ENCODE measurements at places on chromosomes 11 and 22.

- DNase-seq = no peak
Measured at GRCh38 chr11:61555978-61556377, 24.9 kb downstream of the SYT7 start.

DNA sequence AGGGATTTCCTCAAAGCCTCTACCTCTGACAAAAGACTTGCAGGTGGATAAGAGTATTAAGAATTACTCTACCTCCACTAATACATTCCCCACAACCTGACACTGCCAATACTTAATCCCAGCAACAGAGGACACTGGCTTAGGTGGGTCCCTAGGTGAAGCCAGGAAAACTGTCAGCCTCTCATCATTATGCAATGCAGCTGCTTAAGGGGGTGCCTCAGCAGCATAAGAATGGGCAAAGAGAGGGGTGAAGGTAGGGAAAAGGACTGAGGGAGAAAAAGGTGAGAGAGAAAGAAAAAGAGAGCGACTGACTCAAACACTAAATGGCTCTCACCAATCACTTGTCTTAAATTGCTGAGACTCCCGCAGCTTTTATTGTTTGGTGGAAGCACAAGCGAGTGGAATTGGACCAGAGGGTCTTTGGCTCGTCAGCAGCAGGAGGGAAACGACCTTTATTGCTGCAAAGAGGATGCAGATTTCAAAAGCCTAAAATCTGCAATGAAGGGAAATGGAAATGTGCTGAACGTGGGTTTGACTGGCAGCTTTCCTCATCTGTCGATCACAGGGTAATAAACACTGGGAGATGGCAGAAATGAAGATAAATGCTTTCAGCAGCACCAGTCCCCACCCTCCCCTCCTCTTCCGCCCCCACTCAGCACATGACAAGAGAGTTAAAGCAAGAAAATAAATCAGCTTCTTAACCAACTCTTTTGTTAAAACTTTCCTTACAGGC, 64.9 kb upstream of the CHRM4 start:
- no peak for DNase-seq

GRCh38 chr11:14546672-14547071, 26.5 kb upstream of the PSMA1 start:
- DNase-seq = no peak

GRCh38 chr22:40818747-40819598, at the start of gene SLC25A17:
SLC25A17 (minus strand) TSS chr22:40819346; CDS start chr22:40819248, 98 bp downstream.
- DNase-seq = peak; percentile 85

DNA sequence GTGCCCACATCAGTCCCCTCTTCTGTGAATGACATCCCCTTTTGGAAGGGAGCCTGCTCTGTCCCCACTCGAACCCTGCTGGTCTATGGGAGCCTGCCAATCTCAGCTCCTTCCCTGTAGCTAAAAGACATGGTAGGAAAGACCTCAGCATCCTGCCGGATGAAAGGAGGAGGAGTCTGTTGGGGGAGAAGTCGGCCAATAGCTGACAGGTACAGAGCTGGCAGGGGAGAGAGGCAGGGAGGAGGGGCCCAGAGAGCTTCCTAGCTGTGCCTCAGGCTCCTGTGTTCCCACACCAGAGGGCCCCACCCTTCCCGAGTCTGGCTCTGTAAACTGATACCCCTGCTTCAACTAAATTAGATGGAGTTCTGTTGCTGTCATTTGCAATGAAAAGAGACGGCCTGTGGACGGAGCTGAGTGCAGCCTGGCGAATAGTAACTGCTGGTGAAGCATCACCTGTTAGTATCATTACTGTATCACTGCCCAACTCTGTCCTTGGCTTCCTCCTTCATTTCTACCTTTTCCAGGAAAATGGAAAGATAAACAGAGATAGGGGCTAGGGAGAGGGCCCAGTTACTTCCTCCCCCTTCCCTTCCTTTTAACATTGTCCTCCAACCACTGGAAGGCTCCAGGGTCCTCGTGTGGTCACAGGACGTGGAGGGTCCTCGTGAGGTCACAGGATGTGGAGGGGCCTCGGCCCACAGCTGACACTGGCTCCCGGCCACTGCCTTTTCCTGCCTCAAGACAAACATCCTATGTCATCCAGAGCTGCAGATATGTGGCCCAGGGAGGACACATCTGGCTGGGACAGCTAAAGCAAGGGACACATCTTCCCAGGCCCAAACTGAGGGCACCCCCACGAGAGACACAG, 15.1 kb downstream of the FXYD6 start:
- DNase-seq = no peak

DNA sequence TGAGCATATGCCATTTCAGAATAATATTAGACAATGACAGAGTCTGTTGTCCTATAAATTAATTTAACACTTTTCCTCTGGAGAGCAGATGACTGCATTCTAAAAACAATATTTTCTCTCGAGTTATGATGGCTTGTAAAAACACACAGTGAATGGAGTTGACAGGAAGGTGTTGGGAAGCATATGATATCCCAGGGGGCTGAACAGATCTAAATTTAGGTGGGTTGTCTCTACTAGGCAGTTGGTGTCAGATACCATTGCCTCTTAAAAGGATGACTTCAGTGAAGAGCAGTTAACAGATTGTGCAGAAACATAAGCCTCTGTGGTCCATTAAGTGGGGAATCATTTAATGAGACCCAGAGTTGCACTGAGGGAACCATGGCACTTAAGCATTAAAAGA, 30.7 kb downstream of the SVIP start:
- DNase-seq = no peak

- no peak for DNase-seq
Measured at GRCh38 chr11:2796091-2796490, 89.5 kb downstream of the CDKN1C start.

GRCh38 chr11:91871791-91872190, 352.8 kb upstream of the FAT3 start:
- DNase-seq = no peak

DNA sequence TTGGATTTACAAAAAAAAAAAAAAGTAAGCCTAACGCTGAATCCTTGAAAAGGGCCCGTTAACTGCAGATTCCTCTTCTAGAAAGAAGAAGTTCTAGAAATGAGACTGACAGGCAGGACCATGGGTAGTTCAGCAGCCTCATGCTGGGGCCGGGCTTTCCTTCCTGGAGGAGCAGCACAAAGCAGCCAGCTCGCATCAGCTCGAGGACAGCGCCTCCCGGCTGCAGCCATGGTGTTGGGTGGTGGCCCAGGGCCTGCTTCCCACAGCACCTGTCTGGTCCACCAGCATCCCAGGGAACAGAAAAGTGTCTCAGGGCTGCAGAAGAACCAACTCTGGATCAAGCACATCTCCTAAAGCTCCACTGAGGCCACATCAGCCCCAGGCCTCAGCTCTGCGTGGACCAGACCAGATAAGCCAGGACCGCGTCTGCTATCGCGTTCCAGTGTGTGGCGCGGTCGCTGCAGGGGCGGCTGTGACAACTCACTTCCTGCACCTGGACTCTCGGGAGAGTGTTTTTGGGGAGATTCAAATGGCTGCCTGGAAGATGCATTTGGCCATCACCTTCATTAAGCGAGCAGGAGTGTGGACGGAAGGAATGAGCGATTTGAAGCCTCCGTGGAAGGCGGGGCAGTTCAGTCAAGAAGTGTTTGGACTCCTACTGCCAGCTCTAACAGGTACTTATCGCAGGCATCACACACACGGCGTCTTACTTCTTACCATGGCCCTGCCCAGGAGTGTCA, 53.5 kb downstream of the MYH9 start:
- DNase-seq = no peak

- DNase-seq = no peak
Measured at GRCh38 chr11:45106440-45106839, 40.0 kb upstream of the PRDM11 start.

- DNase-seq = no peak
Measured at GRCh38 chr11:116472651-116473050, 300.1 kb downstream of the BUD13 start.

- no peak for DNase-seq
Measured at GRCh38 chr11:130876931-130877915, 39.1 kb downstream of the SNX19 start.

- DNase-seq = no peak
Measured at GRCh38 chr22:50675553-50676179, 3.0 kb downstream of the SHANK3 start.

GRCh38 chr22:42958937-42959336, 56.0 kb downstream of the PACSIN2 start:
- DNase-seq = no peak

- no peak for DNase-seq
Measured at GRCh38 chr11:7574491-7575130, 60.8 kb downstream of the PPFIBP2 start.

DNA sequence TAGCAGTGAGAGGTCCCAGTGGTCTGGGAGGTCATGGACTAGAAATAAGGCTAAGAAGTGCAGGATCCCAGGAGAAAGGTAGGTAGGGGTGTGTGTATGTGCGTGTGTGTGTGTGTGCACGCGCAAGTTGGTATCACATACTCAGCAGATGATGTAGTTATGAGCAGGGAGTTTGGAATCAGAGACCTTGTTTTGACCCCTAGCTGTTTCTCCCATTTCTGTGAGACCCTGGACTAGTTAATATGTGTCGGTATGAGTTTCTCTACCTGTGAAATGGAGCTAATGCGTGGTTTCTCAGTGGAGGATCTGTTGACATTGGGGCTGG, 1.3 kb downstream of the SERPING1 start:
- DNase-seq = no peak

DNA sequence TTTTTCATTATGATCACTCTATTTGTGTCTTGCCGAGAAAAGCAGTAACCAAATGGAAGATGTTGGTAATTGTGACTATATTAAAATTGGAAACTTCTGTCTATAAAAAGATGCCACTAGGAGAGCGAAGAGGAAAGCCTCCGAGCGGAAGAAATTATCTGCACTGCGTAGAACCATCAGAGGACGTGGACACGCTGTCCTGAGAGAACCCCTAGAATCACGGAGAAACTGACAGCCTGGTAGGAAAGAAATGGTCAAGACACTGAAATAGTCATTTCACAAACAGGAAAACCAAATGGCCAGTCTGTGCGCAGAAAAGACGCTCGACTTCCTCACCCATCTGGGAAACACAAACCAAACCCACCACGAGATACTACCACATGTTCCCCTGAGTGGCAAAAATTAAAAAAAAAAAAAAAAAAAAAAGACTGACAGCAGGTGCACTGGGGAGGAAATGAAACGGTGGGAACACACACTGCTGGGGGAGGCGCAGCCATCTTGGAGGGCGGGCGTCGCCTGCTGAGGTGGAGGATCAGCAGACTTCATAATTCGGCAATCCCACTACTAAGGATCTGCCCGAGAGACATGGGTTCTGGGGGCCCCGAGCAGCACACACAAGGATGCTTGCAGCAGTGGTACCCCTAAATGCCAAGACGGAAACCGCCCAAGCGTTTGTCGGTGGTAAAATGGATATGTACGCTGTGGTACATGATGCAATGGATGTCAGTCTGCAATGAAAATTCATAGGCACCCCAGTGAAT, 21.3 kb downstream of the IFITM10 start:
- no peak for DNase-seq
